HFFc6 (cell line): ENCODE measurements at places on chromosomes 12 and 14. TPM values are rescaled to one million over a fixed set of nuclear protein-coding genes. Genes with fewer than 3 reads are reported as not detected.

DNA sequence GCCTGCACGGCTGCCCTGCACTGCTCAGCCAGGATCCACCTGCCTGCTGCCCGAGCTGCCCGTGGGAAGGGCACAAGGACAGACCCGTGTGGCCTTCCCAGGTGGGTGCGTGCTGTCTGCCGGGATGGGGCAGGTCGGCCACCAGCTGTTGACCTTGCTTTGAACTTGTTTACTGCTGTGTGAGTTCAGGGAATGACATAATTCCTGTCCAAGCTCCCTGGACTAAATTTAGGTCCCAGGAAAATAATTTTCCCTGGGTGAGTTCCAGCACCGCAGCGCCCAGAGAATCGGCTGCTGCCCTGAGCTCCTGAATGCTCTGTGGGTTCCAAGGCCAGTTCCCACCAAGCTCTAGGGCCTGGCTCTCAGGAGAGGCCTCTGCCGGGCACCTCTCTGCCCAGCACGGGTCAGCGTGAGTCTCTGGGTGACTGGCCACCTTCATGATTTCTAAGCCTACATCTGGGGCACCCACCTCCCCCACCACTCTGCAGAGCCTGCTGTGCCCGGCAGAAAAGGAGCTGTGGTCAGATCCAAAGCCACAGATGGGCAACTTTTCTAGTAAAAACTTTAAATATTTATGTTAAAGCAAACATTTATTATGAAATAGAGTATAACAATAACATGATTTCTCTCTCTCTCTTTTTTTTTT, 27.2 kb upstream of the MLXIP start:
- peaks cover 2% of the 10 kb centered on the region; the same call in 1 of the 2 replicates for H3K27me3 ChIP-seq
- DNase-seq: no peak
- H3K27ac ChIP-seq: no peak overlapping the region
- H3K36me3 ChIP-seq: no peaks in the 10 kb centered on the region
- no peak overlapping the region for H3K4me3 ChIP-seq

- H3K4me3 ChIP-seq: no peak overlapping the region
- H3K4me1 ChIP-seq: no peaks in the 10 kb centered on the region; the same call in 1 of the 2 replicates
- H3K36me3 ChIP-seq: no peaks in the 10 kb centered on the region
- peaks cover 8% of the 10 kb centered on the region for H3K27me3 ChIP-seq
Measured at GRCh38 chr12:100171248-100171647, 28.6 kb upstream of the BLTP3B start.

DNA sequence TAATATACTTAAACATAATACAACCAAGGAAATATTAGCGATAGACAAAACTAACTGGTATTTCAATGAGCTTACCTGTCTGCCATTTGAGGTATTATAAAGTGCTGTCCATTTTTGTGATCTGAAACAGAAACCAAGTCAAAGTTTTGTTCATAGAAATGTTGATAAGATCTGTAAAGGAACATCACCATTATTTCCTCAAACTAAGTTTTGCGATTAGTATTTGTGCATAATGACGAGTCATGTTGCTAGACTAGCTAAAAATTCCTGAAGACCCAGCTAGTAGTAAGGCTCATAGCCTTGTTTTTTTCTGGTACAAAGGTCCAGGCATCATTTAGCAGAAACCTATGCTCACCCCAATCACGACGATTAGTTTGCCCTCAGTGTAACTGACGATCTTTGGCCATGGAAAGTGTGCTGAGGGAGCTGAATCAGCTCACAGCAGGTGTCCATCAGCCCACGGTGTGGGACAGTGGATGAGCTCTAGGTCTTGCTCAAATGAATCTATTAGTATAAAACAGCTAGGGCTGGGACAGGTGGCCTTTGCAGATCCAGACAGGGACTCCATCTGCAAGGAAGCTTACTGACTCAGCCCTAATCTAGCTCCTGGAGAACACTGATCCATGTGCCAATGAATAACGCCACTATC, 28.7 kb downstream of the GIT2 start:
- H3K27ac ChIP-seq: peak overlapping the region; percentile 69
- H3K36me3 ChIP-seq: peaks cover 41% of the 10 kb centered on the region
- H3K4me1 ChIP-seq: peaks cover 37% of the 10 kb centered on the region
- DNase-seq: no peak
- H3K4me3 ChIP-seq: no peak overlapping the region

PRPF39 gene
- 19.0 to 20.1 TPM (median 20.0 TPM) in 3 replicates for total RNA-seq

GRCh38 chr14:35242599-35243311, 49.4 kb upstream of the PSMA6 start:
- H3K4me3 ChIP-seq: no peak overlapping the region
- H3K27me3 ChIP-seq: no peaks in the 10 kb centered on the region
- H3K36me3 ChIP-seq: no peaks in the 10 kb centered on the region
- H3K4me1 ChIP-seq: no peaks in the 10 kb centered on the region; the same call in 1 of the 2 replicates
- no peak for DNase-seq
- no peak overlapping the region for H3K27ac ChIP-seq

- H3K36me3 ChIP-seq: no peaks in the 10 kb centered on the region
- H3K27me3 ChIP-seq: no peaks in the 10 kb centered on the region; the same call in 1 of the 2 replicates
- no peak for DNase-seq
- no peak overlapping the region for H3K27ac ChIP-seq
- H3K4me1 ChIP-seq: no peaks in the 10 kb centered on the region
- no peak overlapping the region for H3K4me3 ChIP-seq
Measured at GRCh38 chr12:82876075-82876474, 189.4 kb downstream of the TMTC2 start.

DNA sequence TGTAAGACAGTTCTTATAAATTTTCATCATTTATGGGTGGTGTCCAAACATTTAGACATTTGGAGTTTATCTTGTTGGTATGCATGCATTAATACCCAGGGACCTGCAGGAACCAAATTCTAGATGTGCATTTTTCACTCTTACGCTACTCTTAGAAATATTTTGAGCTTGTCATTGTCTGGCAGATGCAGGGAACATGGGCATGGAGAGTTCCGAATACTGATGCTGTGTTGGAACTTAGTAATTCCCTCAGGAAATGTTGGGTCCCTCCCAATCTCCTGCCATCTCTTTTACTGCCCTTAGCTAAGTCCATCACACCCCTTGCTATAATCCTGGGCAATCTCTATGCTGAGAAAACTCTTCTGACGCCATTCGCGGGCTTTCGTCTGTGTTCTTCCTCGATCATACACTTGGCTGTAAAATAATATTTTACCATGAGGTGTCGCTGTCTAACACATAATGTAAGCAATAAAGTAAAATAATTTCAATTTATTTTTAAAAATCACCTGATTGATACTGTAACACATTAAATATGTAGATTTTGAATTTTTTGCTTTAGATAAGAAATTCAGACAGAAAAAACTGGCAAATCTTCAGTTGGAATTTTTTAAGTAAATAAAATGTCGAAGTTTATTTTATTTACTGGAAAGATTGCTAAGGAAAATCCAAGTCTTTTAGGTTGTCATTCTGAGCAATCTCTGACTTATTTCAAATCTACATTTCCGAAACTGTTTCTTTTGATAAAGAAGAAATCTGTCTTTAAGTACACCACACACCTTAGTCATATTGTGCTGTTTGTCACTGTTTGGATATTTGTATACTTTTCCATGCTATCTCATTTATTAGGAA, 304.1 kb upstream of the SSTR1 start:
- peak overlapping the region; percentile 77 for H3K4me3 ChIP-seq
- peaks cover 4% of the 10 kb centered on the region for H3K36me3 ChIP-seq
- peak; percentile 54 for DNase-seq
- peaks cover 71% of the 10 kb centered on the region for H3K4me1 ChIP-seq
- H3K27ac ChIP-seq: peak overlapping the region; percentile 90
- no peaks in the 10 kb centered on the region; the same call in 1 of the 2 replicates for H3K27me3 ChIP-seq

SLC15A4 gene
- 22.7 to 26.1 TPM (median 23.4 TPM) in 3 replicates for total RNA-seq

DNA sequence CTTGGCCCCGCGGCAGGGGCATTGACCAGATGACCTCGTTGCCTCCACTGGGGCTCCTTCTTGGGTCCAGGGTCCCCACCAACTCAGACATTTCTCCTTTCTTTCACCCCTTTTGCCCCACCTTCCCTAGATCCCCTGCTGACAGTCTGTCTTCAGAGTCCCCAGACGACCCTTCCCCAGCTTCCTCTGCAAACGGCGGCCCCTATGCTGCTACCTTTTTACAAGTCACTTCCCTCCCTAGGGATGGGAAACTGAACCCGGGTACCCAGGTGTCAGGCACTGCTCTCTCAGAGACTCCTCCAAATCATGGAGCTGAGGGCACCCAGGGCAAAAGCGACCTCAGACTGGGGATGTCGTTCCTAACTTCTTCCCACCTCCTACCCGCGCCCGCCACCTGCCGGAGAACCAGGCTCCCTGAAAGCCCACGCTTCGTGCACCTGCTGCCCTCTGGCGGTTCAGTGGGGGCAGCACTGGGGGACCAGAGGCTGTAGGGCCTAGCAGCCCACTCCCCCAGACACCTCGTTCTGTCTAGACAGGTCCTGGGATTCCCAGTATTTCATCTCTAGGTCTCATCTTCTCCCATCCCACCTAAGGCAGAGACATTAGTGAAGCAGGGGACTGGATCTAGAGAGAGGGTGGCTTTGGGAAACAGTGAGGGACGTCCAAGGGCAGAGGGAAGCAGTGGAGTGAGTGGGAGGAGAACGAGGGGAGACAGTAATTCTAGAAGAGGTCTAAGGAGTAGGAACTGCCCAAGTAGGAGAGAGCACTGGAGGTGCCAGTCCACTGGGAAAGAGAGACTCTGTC, 4.9 kb downstream of the ZNF385A start:
- peak overlapping the region; percentile 86 for H3K27ac ChIP-seq
- peaks cover 39% of the 10 kb centered on the region for H3K4me1 ChIP-seq
- peak overlapping the region; percentile 90 for H3K4me3 ChIP-seq
- no peaks in the 10 kb centered on the region for H3K27me3 ChIP-seq
- H3K36me3 ChIP-seq: no peaks in the 10 kb centered on the region
- peak; percentile 81 for DNase-seq

DNA sequence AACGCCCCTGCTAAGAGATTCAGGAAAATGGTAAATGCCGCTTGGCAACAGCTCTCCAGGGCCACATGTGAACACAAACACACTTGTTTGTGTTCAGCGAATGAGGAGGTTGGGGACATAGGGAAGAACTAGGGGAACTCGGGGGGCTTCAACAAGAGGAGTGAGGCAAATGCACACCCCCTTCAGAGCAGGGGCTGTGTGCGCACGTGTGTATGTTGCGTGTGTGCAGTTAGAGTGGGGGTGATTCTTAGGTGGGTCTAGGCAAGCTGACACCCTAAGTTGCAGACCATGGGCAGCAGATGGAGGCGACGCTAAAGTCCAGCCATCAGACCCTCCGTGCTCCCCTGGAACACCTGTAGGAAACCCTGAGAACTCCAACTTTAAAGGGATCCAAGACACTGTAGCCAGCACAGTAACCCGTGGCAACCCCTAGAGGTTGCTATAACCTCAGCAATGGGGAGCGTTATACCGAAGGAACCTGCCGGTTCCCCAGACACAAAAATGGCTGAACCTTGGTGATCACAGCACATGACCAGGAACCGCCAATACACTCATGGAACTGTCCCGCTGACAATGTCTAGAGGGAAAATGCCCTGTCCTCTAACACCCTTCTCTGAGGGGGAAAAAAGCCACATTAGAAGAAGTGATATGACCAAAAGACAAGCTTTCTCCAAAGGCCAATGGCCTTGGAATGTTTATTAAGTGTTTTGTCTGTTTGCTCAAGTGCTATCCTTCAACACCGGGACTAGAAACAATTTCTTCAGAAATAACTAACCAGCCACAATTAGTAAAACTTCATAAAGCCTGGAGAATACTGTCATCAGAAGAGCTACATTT, 86.5 kb upstream of the CEP83 start:
- no peaks in the 10 kb centered on the region for H3K36me3 ChIP-seq
- H3K4me1 ChIP-seq: no peaks in the 10 kb centered on the region
- no peak overlapping the region for H3K4me3 ChIP-seq
- no peak overlapping the region for H3K27ac ChIP-seq
- H3K27me3 ChIP-seq: peaks cover 10% of the 10 kb centered on the region

ASB8 gene
- 31.3 and 32.7 TPM in 2 replicates for total RNA-seq

DNA sequence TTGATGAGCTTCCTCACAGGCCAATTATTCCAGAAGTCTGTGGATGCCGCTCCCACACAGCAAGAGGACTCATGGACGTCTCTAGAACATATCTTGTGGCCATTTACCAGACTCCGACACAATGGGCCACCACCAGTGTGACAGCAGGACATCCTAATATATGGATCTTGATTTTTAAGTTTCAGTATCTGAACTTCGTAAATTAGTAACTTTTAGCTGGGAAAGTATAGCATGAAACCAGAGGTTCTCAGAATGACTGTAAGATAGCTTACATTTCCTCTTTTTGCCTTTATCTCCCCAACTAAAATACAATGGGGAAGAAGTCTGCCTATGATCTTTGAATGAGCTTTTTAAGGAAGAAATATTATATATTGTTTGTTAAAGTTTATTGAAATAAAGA, 87.0 kb downstream of the DNAI7 start:
- H3K36me3 ChIP-seq: no peaks in the 10 kb centered on the region
- no peak overlapping the region for H3K27ac ChIP-seq
- no peaks in the 10 kb centered on the region for H3K4me1 ChIP-seq
- H3K27me3 ChIP-seq: peaks cover 10% of the 10 kb centered on the region
- DNase-seq: no peak
